ENCODE measurements at places on chromosomes 7 and 10.
A peak's percentile ranks its signal among the peaks of the same experiment; 100 is the strongest.

DNA sequence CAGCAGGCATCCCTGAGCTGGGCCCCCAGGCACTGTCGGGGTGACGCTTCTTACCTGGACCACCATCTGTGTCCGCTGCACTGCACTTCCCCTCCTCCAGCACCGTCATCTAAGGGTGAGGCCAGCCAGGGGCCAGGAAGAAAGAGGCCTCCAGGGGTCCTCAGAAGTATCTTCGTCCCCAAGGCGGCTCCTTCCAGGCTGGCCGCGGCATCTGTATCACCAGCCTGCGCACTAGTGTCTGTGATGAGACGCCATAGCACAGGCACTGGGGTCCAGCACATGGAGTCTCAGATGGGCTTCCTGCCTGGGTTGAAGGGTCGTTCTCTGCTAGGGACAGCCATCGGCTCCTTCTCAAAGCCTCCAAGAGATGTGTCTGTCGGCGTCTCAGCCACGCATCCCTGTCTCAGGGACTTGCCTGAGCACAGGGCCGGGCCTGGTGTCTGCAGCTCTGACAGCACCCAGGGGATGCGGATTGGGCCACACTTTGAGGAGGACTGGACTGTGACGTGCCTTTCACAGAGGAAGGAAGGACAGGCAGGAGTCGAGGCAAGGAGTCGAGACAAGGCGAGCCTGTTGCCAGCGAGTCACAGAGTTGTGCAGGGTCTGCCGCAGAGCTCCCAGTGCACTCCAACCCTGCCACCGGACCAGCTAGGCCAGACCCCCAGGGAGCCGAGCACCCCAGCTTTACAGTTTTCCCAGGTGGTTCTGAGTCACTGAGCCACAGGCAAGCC lies 101.5 kb upstream of the DIP2C start:
- no peak for DNase-seq

- DNase-seq, result no peak
Observed at GRCh38 chr7:114979388-114979787, 57.5 kb downstream of the MDFIC start.

DNA sequence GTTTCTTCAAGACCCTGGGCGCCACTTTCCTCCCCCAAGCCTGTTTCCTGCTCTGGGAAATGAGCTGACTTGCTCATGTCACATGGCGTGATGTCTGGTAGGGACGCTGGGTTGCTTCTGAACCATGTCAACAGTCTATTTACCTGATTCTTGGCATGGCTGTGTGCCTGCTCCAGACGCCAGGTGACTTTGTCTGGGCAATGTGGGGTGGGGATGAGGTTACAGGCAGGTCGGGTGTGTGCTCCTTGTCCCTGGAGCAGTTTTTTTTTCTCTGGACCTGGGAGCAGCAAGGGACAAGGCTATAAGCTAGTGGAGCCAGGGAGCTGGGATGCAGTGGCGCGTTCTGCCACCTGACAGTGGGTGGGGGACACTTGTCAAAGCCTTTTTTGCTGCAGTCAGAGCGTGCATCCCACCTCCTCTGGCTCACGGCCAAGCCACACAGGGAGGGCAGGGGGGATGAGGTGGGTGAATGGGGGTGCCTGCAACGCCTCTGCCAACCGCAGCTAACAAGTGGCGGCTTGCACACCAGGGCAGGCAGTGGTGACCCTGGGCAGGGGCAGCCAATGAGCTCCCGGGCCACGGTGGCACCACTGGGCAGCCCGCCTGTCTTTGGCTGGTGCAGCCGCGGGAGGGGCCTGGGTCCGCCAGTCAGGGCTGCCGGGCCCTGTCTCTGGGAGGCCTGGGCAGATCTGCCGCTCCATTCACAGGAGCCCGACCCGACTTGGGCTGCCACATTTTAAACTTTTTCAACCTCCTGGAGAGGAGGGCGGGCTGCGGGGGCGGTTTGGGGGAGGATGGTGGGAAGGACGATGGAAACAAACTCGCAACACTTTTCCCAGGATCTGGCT lies 22.9 kb downstream of the DNAJB12 start:
- peak; percentile 61 for DNase-seq

DNA sequence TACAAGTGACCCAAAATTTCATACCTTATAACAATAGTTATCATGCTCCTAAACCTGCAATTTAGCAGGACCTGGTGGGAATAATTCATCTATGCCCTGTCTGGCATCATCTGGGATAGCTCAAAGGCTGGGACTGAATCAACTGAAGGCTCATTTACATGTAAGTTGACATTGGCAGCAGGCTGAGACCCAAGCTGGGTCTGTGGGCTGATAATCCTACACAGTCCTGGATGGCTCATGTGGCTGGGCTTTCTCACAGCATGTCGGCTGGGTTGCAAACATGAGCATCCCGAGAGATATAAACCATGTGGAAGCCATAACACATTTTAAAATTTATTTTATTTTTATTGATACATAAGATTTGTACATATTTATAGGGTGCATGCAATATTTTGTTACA lies 19.5 kb upstream of the ABCB5 start:
- DNase-seq, result no peak

DNA sequence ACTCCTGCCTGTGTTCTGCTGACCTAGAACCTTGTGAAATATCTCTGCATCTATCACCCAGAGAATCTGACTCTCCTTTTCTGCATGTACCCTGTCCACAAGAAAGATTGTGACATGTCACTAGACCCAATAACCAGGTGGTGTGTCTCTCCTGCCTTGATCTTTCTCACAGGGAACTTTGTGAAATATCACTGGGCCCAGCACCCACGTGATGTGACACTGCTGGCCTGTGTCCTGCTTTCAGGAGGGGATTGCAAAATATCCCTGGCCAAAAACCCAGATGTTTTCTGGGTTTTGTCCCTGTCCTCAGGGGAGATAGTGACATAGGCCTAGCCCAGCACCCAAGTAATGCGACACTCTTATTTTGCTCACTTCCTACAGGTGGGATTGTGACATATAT lies 10.1 kb upstream of the ZNF107 start:
- no peak for DNase-seq

DNA sequence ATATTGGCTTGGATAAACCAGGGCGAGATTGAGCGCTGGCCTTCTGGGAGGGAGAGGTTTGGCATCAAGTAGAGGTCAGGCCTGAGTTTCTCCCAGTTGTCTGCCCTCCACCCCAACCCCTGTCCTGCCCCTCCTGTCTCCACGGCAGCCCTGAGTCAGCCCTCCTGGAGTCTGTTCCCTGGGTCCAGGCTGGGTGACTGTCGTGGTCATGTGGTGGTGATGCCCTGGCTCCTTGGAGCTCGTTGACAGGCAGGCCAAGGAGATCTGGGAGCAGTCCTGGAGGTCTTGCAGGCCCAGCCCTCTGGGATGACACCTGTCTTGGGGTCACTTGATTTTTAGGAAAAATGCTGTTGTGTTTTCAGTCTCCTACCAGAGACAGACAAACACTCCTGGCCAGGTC lies 53.6 kb upstream of the PODXL start:
- DNase-seq, result no peak

Measured in activated T-helper 1 cell treated with anti-CD3 and anti-CD28 coated beads, Interleukin-2, amount 50 U/mL, for 16 hours (primary cell).